ENCODE measurements at places on chromosomes 16 and 17.

GRCh38 chr17:43905985-43906852 is 1.1 kb downstream of the MPP2 start:
- peak; percentile 29 for DNase-seq

DNA sequence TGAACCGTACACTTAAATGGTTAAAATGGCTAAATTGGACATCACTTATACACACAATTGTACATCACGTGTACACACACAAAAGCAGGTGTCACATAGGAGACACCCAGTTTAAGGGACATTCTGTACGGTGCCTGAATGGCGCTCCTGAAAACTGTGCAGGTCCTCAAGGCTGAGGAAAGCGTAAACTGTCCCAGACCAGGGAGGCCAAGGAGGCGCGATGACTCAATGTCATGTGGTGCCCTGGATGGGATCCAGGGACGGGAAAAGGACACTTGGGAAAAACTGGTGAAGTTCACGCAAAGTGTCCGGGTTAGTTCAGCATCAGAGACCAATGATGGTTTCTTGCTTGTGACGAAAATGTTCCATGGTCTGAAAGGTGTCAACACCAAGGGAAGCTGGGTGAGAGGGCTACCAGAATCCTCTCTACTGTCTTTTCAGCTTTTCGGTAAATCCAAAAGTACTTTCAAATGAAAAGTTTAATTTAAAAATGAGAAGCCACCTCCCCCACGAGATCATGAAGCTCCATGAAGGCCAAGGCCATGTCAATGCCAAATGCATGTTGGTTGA is 112.2 kb downstream of the CMIP start:
- no peak for DNase-seq

GRCh38 chr17:17001874-17002520 is 30.1 kb upstream of the TNFRSF13B start:
- peak; percentile 63 for DNase-seq

DNA sequence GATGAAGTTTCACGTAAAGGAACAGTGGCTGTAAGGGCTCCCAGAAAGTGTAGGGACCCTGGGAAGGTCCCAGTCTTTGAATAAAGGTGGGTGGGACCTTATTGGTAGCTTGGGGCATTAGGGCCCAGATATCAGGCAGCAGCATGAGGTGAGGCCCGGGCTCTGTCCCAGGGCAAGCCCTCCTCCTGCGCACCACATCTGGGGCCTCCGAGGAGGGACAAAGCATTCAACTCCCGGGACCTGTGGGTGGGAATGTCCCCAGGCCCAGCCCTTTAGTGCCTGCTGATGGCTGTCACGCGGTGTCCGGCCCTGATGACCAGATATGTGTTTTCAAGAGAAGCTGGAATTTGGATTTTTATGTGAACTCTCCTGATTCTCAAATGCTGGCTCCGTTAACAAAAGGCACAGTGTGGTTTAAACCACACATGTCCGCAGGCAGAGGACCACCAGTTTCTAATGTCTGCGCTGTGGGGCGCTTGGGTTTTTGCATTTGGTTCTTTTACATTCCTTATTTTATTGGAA is 30.4 kb downstream of the RAI1 start:
- no peak for DNase-seq

DNA sequence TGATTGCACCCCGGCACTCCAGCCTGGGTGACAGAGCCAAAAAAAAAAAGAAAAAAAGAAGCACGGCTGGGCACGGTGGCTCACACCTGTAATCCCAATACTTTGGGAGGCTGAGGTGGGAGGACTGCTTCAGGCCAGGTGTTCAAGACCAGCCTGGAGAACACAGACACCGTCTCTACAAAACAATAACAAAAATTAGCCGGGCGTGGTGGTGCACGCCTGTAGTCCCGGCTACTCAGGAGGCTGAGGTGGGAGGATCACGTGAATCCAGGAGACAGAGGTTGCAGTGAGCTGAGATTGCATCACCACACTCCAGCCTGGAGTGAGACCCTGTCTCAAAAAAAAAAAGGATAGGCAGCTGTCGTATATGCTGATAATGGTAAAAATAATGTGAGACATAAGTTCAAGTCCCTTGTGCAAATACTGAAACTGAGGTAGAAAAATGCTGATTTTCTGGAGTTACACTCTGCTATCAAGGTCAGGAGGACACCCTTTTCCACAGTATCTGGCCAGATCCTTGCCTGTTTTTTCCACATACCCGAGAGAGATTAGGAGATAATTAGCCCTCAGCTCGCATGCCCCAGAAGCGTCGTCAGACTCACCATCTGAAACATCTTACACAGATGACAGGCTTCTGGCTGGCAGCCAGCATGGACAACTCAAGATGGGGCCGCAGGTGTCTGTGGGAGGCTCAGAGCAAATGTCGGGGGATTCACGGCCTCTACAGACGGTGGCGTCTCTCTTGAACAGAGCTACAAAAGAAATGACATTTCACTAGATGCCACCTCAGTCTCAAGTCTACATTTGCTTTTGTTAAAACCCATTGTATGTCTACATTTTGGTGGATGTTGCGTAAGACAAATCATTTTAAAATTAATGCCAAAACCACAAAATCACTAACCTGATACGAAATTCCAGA is 36.8 kb downstream of the WDR45B start:
- DNase-seq, result no peak

DNA sequence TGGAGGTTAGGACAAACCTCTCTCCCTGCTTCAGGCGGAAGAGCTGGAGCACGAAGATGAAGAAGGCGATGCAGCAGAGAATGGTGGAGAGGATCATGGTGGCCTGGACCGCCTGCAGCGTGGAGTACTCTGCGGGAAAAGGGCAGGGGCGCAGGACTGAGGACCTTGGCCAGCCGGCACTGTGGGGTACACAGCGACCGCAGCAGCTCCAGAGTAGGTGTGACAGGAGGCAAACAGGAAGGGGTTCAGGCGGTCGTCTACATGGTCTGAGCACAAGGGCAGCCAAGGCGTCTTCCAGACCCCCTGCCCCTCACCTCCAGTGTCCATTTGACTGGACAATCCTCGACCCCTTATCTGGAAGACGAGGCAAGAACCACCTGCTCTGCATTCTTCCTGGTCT is 42.5 kb downstream of the EMP2 start:
- no peak for DNase-seq

DNA sequence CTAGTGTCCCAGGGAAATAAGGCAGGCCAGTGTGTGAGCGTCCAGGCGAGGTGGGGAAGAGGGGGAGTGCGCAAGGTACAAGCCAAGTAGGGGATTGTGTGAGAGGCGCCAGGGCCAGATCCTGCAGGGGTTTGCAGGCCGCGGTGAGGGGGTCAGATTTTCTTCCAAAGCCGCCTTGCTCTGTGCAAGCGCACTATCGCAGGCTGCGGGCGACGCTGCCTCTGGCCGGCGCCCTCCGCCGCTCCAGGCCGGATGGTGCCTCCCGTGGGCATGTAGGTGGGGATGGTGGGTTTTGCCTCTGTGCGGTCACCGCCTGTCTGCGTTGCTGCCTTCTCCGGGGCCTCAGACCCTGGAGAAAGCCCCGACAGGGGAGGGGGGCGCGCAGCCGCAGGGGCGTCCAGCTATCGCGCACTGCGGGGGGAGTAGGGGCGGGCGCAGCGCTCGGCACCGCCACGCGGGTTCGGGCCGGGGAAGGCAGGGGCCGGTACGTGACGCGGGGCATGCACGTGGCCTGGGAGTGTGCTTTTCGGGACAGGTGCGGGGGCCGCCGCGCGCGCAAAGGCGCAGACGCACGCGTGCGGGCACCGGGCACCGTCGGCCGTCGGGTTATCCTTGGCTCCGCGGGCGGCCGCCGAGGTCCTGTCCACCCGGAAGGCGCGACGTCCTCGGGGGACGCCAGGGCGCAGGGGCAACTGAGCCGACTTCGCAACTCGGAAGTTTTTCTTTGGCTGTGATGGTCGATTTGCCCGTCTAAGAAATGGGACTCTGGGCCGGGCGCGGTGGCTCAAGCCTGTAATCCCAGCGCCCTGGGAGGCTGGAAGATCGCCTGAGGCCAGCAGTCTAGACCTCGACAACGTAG is 1.1 kb upstream of the HAPSTR1 start:
- DNase-seq, result peak; percentile 23

GRCh38 chr16:56943761-56944375 is 11.9 kb downstream of the HERPUD1 start:
- no peak for DNase-seq

- no peak for DNase-seq
Measured at GRCh38 chr16:53090591-53091411, 36.0 kb downstream of the CHD9 start.

- no peak for DNase-seq
Measured at GRCh38 chr17:7292729-7293128, 1.7 kb downstream of the YBX2 start.

DNA sequence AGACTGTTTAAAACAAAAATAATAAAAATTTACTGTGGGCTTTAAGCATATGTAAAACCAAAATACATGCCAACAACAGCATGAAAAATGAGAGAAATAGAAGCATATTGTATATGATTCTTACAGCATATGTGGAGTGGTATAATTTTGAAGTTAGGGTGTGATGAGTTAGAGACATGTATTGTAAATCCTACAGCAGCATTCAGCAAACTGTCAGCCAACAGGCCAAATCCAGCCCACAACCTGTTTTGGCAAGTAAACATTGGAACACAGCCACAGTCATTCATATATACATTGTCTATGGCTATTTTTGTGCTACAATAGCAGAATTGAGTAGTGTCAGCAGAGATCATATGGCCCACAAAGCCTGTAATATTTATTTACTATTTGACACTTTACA is 42.3 kb downstream of the ZNF18 start:
- DNase-seq, result no peak

GRCh38 chr17:48883171-48883570 is 9.4 kb upstream of the ATP5MC1 start:
- no peak for DNase-seq
